ENCODE measurements at places on chromosomes 12 and 14. TPM values are rescaled to one million over a fixed set of nuclear protein-coding genes. Genes with fewer than 3 reads are reported as not detected.

GRCh38 chr12:62705846-62706245 is 229.1 kb downstream of the PPM1H start:
- no peak for DNase-seq
- no peaks in the 10 kb centered on the region for H3K27me3 ChIP-seq
- H3K4me1 ChIP-seq = no peaks in the 10 kb centered on the region
- no peak overlapping the region for H3K27ac ChIP-seq
- no peak overlapping the region for H3K4me3 ChIP-seq

DNA sequence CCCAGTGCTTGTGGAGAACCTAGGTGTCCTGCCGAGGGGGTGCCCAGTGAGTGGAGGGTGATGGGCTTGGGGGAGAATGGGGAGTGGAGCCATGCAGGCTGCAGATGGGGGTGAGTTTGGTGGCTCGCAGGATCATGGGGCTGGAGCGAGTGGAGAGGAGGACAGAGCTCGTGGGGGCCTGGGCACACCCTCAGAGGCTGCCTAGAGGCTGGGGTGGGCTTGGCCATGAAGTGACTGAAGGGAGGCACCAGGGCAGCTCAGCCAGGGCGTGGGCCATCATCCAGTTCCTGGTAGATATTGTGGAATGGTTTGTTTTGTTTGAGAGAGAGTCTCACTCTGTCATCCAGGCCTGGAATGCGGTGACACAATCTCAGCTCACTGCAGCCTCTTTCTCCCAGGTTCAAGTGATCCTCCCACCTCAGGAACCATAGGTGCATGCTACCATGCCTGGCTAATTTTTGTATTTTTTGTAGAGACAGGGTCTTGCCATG is 43.4 kb upstream of the AMN start:
- no peak overlapping the region for H3K4me3 ChIP-seq
- no peak overlapping the region for H3K27ac ChIP-seq
- H3K36me3 ChIP-seq = peaks cover 23% of the 10 kb centered on the region
- no peak for DNase-seq
- no peaks in the 10 kb centered on the region for H3K27me3 ChIP-seq
- peaks cover 9% of the 10 kb centered on the region for H3K4me1 ChIP-seq

DNA sequence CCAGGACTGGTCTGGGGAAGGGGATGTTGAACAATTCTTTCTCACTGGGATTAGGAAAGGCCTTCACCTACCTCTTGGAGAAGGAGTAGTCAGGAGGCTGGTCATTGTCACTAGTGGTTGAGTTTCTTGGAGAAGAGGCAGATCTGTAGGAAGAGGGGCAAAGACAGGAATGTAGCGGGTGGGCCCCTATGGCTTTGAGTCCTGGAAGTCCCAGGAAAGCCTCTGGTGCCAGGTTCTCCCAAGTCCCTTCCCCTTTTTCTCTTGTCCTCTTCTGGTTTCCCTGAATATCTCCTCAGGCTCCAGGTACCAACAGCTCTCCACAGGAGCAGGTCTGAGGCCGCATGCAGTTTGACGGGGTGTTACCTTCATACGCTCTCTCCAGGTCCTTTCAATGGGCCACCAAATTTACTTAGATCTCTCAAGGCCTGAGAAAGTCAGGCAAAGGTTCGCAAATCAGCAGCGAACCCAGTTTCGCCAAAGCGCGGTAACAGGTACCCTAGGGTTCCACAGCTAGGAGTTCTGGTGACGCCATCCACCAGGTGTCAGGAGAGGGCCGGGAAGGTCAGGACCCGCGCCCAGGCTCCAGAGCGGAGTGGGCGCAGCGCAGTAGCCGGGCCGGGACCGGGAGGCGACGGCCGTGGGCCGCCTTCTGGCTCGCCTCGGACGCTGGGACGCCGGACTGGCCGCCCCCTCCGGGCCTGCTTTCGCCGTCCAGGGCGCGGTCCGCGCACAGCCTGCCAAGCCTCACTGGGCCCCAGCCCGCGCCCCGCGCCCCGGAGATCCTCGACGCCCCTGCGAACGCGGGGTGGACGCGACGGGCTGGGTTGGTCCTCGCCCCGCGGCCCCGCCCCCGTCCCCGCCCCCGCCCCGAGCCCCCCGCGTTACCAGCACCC is 795 bp downstream of the SMAGP start:
- H3K36me3 ChIP-seq = no peaks in the 10 kb centered on the region
- peak overlapping the region; percentile 96 for H3K4me3 ChIP-seq
- peak overlapping the region; percentile 94 for H3K27ac ChIP-seq
- peaks cover 38% of the 10 kb centered on the region for H3K4me1 ChIP-seq
- DNase-seq = peak; percentile 45

- H3K27ac ChIP-seq = no peak overlapping the region
- H3K4me1 ChIP-seq = peaks cover 22% of the 10 kb centered on the region
- H3K36me3 ChIP-seq = no peaks in the 10 kb centered on the region
- H3K27me3 ChIP-seq = peaks cover 73% of the 10 kb centered on the region
Observed at GRCh38 chr14:69481815-69482568, 2.5 kb upstream of the PLEKHD1 start.

DNA sequence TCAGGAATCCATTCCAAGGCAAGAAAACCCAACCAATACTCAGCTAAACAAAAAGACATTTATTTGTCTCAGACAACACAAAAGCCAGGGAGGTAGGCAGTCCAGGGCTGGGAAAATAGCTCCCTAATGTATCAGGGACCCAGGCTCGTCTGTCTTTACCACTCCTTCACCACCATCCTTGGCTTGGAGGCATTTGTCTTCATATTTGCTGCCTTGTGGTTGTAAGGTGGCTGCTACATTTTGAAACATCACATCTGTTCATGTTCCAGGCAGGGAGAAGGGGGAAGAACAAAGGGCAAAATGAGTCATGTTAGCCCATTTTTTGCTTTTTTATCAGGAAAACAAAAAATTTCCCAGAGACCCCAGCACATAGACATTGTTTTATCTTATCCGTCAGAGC is 44.8 kb upstream of the PCED1B start:
- peaks cover 2% of the 10 kb centered on the region for H3K27me3 ChIP-seq
- H3K36me3 ChIP-seq = no peaks in the 10 kb centered on the region
- peaks cover 4% of the 10 kb centered on the region for H3K4me1 ChIP-seq
- H3K4me3 ChIP-seq = no peak overlapping the region
- no peak for DNase-seq

GRCh38 chr12:53220694-53221202 is 11.3 kb downstream of the RARG start:
- peak overlapping the region; percentile 90 for H3K4me3 ChIP-seq
- H3K4me1 ChIP-seq = peaks cover 59% of the 10 kb centered on the region
- H3K27ac ChIP-seq = peak overlapping the region; percentile 96
- no peaks in the 10 kb centered on the region for H3K36me3 ChIP-seq
- DNase-seq = peak; percentile 71

DNA sequence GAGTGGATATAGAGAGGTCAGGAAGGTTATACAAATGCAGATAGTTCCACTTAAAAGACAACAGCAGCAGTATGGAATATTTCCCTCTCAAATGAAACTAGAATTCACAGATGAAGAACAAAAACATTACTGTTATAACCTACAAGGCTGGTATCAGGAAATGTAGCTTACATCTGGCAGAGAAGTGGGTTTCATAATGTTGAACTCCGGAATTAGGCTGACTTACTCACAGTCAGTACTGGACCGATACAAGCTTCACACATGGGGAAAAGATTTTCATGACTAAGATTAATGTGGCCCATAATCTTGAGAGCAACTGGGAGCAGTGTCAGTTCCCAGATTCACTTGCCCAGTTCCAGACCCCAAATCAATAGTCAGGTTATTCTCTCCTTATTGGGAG is 353.9 kb downstream of the DUSP6 start:
- peaks cover 13% of the 10 kb centered on the region for H3K27me3 ChIP-seq
- no peaks in the 10 kb centered on the region for H3K36me3 ChIP-seq
- no peak overlapping the region for H3K27ac ChIP-seq
- no peak for DNase-seq
- H3K4me3 ChIP-seq = no peak overlapping the region

DNA sequence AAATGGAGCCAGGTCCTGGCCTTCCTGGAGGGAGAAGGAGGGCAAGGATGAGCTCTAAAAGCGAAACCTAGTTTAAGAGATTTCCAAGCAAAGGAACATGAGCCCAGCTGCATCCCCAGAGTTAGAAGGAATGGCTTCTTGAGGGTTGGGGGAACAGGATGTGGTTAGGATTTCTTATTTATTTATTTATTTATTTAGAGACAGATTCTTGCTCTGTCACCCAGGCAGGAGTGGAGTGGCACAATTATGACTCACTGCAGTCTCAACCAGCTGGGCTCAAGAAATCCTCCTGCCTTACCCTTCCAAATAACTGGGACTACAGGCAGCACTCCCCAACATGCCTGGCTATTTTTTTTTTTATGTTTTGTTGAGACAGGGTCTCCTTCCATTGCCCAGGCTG is 25.3 kb upstream of the TMEM106C start:
- DNase-seq = no peak
- no peak overlapping the region for H3K4me3 ChIP-seq
- no peak overlapping the region for H3K27ac ChIP-seq
- peaks cover 11% of the 10 kb centered on the region for H3K36me3 ChIP-seq
- peaks cover 6% of the 10 kb centered on the region for H3K4me1 ChIP-seq

GRCh38 chr12:57109207-57110103 is 1.7 kb downstream of the STAT6 start:
- no peak for DNase-seq
- no peaks in the 10 kb centered on the region for H3K27me3 ChIP-seq
- H3K4me3 ChIP-seq = peak overlapping the region; percentile 93

DNA sequence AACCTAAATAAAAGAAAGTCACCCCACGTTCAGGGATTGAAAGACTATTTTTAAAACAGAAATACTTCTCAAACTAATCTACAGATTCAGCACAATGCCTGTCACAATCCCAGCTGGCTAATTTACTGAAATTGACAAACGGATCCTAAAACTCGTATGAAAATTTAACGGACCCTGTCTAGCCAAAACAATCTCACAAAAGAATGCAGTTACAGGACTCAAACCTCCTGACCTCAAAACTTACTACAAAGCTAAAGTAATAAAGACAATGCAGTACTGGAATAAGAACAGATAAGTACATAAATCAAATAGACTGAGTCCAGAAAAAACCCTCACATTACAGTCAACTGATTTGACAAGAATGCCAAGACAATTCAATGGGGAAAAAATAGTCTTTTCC is 48.8 kb downstream of the IPO8 start:
- no peak overlapping the region for H3K4me3 ChIP-seq
- no peaks in the 10 kb centered on the region for H3K27me3 ChIP-seq
- peaks cover 11% of the 10 kb centered on the region for H3K4me1 ChIP-seq
- no peak for DNase-seq
- H3K27ac ChIP-seq = no peak overlapping the region
- H3K36me3 ChIP-seq = no peaks in the 10 kb centered on the region

DNA sequence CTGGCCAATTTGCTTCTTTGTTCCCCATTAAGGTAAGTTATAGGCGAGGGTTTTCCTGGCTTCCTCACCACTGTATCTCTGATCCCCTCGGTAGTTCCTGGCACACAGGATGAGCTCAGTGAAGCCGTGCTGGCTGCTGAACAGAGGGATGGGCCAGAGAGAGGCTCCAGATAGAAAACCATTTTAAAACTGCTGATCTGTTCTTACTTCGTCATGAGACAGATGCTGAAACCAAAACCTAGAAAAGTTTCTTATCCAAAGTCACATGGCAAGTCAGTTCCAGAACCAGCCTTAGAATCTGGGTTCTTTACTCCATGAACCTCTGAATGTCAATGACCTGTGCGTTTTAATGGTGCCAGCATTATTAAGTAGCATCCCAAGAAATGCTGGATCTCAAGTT is 76.3 kb upstream of the RIN3 start:
- H3K27ac ChIP-seq = no peak overlapping the region
- no peak overlapping the region for H3K4me3 ChIP-seq
- peaks cover 27% of the 10 kb centered on the region for H3K4me1 ChIP-seq
- H3K27me3 ChIP-seq = peaks cover 4% of the 10 kb centered on the region

DNA sequence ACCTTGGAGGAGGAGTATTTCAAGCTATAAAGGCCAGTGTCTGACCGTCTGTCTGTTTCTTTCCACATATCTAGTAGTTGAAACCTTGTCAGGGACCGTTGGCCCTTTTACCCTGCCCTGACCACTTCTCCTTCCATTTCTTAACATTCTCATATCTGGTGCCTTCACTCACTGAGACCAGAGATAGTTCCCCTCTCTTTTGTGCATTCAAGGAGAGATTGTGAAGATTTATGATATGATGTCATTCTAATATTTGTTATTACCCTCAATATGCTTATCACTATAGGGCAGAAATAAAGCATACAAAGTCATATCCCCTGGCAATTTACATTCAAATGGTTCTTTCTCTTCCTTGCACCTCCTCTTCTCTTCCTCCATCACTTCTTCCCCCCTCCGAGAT is 83.3 kb downstream of the PLXNC1 start:
- H3K4me3 ChIP-seq = no peak overlapping the region
- H3K27me3 ChIP-seq = no peaks in the 10 kb centered on the region
- peaks cover 23% of the 10 kb centered on the region for H3K4me1 ChIP-seq
- DNase-seq = no peak

- H3K27me3 ChIP-seq = peaks cover 10% of the 10 kb centered on the region
- no peaks in the 10 kb centered on the region for H3K36me3 ChIP-seq
- H3K4me1 ChIP-seq = peaks cover 4% of the 10 kb centered on the region
- no peak overlapping the region for H3K4me3 ChIP-seq
- no peak for DNase-seq
Observed at GRCh38 chr12:75979181-75979580, 52.4 kb downstream of the PHLDA1 start.

GRCh38 chr12:97109441-97109840 is 202.4 kb downstream of the NEDD1 start:
- no peak overlapping the region for H3K27ac ChIP-seq
- H3K36me3 ChIP-seq = peaks cover 9% of the 10 kb centered on the region
- no peak overlapping the region for H3K4me3 ChIP-seq
- no peak for DNase-seq

GRCh38 chr12:31516702-31517101 is 74.2 kb downstream of the DENND5B start:
- H3K36me3 ChIP-seq = no peaks in the 10 kb centered on the region
- no peak for DNase-seq
- no peaks in the 10 kb centered on the region for H3K27me3 ChIP-seq
- H3K4me1 ChIP-seq = peaks cover 35% of the 10 kb centered on the region
- H3K4me3 ChIP-seq = no peak overlapping the region

DNA sequence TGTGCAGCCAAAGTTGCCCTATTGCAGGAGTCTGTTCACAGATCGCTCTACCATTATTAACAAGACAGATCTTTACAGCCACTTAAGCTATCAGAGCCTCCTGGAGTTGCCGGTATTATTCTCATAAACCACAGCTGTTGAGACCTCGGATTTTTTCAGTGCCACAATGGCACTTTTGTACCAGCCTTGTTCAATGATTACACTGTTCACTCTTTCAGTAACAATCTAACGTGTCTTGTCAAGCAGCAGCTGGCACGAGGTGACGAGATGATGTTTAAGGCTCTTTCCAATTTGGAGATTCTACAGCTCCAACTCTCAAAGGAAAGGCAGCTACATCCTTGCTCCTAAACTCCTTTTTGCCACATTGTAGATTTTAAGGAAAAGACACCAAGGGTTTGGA is 30.7 kb downstream of the LRIG3 start:
- no peak overlapping the region for H3K27ac ChIP-seq
- H3K27me3 ChIP-seq = no peaks in the 10 kb centered on the region
- no peak overlapping the region for H3K4me3 ChIP-seq
- DNase-seq = no peak

EML1 gene
- not detected for polyA plus RNA-seq

KLRG1 gene
- polyA plus RNA-seq = 5.1 TPM

All from naive B cell (primary cell).